ENCODE measurements at places on chromosomes 5 and 9.

DNA sequence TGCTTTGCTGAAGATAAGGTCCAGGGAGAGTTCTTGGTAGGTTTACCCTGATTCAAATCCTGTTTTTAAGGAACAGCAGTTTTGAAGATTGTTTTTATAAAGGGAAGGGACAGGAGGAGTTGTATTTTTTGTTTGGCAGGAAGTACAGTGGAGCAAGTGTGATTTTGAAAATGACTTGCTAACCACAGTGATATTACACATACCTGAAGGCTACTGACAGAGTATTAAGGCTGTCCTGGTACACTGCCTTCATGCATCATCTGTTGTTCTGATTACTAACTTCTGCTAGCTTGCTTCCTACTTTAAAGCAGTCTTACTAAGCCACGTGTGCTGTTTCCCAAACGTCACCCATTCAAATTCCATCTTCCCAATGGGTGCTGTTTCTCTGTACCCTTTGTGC lies 559.5 kb upstream of the SGCD start:
- no peak for DNase-seq

GRCh38 chr5:179485845-179486575 lies 64.3 kb upstream of the RUFY1 start:
- no peak for DNase-seq

GRCh38 chr9:134204991-134205578 lies 40.7 kb upstream of the RNU6ATAC start:
- DNase-seq = no peak

DNA sequence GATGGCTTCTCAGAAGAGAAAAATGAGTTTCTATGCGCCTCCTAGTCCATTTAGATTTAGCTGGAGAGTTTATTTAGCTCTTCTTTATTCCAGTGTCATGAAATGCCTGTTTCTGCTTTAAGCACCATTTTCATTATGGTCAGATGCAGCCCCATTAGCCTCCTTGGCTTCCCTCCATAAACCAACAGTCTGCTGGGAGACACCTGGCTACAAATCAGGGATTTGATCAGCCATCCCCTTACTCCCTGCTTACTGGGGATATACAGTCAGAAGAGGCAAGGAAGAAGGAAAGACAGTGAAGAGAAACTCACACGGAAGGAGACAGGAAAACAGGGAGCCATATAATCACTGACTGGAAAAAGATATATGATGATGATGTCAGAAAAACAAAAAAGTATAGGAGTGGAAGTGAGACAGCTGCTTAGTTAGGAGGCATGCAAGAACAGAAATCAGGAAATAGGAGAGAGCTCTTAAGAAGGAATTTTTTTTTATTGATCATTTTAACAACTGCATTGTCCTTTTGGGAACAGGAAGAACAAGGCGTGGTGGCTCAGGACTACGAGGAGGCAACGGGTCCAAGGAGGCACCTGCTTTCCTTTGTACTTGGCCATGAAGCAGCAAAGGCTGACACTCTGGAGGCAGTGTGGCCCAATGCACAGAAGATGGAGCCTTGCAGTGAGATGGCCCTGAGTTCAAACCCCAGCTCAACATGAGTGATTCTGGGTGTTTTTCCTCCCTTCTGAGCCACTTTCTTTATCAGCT lies 56.1 kb downstream of the MED27 start:
- no peak for DNase-seq

DNA sequence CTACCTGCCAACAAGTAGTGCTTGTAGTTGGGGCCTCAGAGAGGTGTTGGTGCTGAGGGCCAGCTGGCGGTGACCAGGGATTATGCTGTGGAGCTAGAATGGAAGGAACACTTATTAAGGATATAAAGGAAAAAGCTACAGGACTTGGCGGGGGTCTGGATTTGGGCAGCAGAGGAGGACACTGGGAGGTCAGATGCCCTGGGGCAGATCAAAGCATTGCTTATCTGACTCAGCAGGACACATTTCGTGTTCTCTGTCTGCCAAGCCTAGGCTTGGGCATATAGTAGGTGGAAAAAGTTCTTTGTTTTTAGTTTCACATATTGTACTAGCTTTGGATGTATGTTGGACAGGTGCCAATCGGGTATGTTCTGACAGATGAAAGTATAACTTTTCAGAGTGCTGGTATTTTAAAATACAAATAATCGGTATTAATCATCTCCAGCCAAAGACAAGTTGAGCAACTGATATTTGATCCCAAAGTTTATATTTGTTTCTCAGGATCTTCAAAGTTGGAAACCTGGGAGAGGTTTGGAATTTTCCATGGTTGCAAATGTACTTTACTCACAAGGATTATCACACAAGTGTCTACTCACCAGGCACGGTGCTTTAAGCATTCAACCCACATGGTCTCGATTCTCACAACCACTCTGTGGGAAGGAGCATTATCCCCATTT lies 69.4 kb downstream of the IQGAP2 start:
- DNase-seq = no peak

- DNase-seq = no peak
Observed at GRCh38 chr5:138585157-138585556, 10.0 kb upstream of the HSPA9 start.

GRCh38 chr5:5313101-5313635 lies 109.3 kb upstream of the ICE1 start:
- no peak for DNase-seq

DNA sequence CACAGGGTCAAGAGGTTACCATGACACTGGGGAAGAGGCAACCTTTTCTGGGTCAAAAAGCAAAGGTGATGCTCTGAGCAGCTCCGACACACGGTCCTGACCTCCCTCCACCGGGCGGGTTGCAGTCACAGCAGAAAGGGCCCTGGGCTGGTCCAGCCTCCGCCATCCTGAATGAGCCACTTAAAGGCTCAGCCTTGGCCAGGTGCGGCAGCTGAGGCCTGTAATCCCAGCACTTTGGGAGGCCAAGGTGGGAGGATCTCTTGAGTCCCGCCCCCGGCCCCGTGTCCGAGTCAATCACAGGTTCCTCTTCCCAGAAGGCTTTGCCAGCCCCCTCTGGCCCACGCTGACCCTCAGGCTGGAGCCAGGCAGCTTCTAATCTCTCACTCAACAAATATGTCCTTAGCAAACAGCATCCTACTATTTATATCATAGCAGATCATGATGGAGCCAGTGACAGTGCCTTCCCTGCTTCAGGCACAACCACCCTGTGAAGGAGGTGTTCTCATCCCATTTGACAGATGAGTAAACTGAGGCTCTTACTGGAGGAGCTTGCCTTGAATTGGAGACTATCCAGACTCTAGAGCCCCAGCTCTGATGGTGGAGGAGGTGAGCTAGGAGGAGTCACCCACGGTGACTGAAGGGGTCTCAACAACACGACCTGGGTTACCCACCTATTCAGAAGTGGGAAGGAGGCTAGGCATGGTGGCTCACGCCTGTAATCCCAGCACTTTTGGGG lies 79.1 kb downstream of the LRSAM1 start:
- DNase-seq = no peak

DNA sequence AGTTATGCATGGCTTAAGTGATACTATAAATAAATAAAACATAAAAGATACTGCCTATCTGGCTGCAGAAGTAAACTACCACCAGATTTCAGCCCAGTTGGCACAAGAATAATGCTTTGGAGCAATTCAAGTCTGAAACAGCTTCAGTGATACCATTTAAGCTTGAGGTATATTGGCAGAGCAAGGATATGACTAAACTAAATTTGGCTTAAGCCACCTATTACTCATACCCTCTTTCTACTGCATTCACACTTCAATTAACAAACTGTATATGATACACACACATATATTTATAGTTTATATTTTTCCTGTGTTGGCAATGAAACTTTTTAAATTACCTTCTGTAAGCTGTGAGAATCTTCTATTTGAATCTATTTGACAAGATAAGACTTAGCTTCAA lies 431.9 kb downstream of the ANXA1 start:
- no peak for DNase-seq

DNA sequence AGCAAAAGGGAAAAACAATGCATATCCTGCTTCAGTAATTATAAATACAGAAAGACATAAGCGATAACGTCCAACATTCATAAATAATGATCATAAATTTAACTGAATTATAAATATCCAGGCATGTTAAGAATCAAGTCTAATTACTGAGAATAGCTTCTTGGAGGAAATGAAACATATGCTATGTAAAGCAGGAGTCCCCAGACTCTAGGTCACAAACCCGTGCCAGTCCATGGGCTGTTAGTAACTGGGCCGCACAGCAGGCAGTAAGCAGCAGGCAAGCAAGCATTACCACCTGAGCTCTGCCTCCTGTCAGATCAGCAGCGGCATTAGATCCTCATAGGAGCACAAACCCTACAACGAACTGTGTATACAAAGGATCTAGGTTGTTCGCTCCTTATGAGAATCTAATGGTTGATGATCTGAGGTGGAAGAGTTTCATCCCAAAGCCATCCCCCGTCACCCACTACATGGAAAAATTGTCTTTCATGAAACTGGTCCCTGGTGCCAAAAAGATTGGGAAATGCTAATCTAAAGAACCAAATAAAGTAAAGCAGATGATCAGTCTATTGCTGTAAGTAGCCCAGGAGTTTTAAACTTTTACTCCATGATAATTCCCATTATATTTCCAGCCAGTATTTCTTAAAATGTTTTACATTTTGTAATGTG lies 50.4 kb downstream of the CERT1 start:
- DNase-seq = no peak

DNA sequence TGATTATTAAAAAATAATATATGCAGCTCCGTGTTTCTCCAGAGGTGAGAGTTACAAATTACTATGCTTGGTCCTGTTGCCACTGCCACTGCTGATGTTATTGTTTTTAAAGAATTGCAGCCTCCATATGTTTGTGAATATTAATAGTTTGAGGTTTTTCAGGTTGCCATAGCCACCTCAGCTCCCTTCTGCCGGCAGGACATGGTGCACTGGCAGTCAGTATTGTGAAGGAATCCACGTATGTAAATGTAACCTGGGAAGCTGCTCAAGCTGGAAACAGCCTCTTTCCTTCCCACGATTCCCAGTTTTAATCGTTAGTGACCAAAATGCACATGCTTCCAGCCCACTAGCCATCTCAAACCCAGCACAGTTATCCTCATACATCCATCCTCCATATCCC lies 184.4 kb upstream of the CCNG1 start:
- DNase-seq = no peak

- no peak for DNase-seq
Observed at GRCh38 chr9:20271096-20271495, 351.2 kb downstream of the MLLT3 start.
